ENCODE measurements at places on chromosomes 2 and 18.

GRCh38 chr2:101277111-101277510 is 24.4 kb downstream of the CNOT11 start:
- DNase-seq, result no peak

DNA sequence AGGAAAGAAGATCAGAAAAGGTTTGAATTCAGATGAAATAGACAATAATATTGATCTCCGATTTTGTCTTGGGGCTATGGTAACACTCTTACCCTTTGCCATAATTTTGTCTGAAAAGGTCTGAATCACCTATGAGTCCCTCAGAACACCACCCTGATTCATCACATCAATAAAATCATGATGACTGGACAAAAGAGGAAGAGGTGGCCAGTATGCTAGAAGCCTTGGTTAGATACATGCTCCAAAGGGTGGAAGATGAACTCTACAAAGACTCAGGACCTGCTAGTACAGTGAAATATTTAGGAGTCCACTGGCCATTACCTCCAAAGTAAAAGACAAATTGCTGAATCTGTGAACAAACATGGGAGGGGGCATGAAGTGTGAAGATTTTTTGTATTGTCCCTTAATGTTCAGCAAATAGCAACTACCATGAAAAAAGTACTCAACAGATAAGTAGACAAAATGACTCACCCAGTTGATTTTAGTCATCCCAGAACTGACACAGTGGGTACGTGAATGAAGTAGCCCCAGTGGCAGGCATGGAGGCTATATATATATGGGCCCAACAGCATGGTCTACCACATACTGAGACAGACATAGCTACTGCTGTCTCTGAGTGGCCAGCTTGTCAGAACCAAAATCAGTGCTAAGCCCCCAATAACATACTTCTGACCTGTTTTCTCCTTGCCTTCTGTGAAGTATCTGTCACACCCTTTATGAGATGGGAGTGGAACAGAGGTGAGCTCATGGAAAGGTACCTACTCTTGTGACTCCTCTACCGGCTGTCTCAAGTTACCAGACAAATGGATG is 36.5 kb upstream of the GLS start:
- peak; percentile 95 for DNase-seq

DNA sequence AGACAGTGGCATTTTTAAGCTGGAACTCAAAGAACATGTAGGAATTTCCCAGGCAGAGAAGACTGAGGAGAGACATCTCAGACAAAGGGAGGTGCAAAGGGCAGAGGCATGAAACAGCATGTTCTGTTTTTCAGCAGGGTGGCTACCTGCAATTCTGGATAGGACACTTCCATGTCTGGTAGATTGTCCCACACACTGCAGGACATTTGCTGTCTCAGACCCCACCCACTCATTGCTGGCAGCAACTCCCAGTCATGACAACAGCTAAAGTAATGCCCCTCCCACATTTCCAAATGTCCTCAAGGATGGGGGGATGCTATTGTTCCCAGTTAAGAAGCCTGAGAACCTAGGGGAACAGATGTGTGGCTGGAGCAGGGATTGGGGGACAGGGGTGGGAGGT is 40.8 kb downstream of the ANKRD44 start:
- DNase-seq, result no peak

GRCh38 chr2:108927936-108928659 is 60.9 kb downstream of the EDAR start:
- peak; percentile 69 for DNase-seq

DNA sequence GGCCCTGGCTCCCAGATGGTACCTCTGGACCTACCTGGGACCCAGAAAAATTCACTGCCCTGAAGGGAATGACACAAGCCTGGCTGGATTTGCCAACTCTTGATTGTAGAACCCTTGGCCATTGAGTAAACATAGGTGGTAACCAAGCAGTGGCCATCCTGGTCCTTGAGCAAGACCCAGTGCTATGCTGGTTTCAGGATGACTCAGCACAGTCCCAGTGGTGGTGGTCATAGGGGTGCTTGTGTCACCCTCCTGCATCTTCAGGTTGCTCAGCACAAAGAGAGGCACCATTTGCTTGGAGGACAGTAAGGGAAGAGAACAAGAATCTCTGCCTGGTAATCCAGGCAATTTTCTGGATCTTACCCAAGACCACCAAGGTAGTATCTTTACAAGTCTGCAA is 52.9 kb downstream of the UPP2 start:
- DNase-seq, result peak; percentile 40

- DNase-seq, result no peak
Observed at GRCh38 chr2:238886453-238887094, 38.7 kb downstream of the TWIST2 start.

GRCh38 chr18:36769172-36769571 is 59.6 kb downstream of the TPGS2 start:
- DNase-seq, result peak; percentile 55

DNA sequence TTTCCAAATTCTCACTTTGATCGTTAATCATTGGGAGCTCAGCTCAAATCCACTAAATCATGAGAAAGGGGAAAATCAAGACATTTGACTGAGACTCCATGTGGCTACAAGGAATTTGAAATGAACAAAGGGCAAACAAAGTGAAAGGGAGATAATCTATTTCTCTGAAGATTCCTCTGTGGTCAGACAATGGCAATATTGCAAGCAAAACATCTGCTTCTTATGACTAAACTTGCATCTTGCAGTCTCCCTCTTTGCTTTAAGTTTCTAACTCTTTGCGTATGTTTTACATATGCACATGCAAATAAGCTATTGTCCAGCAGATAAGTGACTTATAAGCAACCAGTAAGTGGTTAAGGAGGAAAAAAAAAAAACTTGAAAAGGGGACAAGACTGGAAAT is 299.1 kb upstream of the NXPH2 start:
- no peak for DNase-seq

DNA sequence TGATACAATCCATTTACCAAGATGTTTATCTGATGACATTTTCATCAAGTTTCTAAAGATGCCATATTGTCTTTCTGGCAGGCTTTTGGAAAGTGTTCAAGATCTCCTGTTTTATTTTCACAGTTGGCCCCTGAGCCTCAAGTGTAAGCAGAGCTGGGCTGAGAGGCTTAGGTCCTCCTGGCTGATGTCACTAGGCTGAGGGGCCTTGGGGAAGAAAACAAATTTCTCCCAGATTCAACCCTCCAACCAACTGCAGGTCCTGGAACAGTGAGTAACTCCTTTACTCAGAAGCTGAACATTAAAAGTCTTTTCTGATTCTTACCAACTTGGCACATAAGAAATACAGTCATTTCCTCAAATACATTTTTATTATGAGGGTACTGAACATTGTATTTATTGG is 14.9 kb upstream of the IL1RL1 start:
- no peak for DNase-seq

Data from kidney tubule cell (primary cell).